Activated CD4-positive, alpha-beta T cell treated with anti-CD3 and anti-CD28 coated beads for 24 hours (primary cell): ENCODE measurements at places on chromosomes 5 and 9.

DNA sequence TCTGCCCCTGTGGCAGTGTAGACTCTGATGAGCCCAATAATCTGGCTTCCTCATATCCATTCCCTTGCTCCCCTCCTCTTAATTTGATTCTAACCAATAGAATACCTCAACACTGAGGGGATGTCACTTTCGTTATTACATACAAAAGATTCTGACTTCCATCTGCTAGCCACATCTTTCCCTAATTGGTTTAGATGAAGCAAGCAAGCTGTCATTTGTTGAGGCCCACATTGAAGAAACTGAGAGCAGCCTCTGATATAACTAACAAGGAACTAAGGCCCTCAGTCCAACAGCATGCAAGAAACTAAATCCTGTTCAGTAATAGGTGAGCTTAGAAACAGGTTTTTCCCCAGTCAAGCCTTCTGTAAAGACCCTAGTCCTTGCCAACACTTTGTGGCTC, 5.8 kb downstream of the ADAMTS6 start:
- no peak for DNase-seq

- no peak for DNase-seq
Observed at GRCh38 chr5:36535859-36536615, 70.4 kb upstream of the SLC1A3 start.

GRCh38 chr9:34594177-34594576, 4.7 kb upstream of the CNTFR start:
- DNase-seq, result no peak

- DNase-seq, result no peak
Observed at GRCh38 chr5:62718324-62718723, 139.7 kb downstream of the LRRC70 start.

- DNase-seq, result no peak
Observed at GRCh38 chr5:164763206-164763605, 1257.8 kb downstream of the MAT2B start.

DNA sequence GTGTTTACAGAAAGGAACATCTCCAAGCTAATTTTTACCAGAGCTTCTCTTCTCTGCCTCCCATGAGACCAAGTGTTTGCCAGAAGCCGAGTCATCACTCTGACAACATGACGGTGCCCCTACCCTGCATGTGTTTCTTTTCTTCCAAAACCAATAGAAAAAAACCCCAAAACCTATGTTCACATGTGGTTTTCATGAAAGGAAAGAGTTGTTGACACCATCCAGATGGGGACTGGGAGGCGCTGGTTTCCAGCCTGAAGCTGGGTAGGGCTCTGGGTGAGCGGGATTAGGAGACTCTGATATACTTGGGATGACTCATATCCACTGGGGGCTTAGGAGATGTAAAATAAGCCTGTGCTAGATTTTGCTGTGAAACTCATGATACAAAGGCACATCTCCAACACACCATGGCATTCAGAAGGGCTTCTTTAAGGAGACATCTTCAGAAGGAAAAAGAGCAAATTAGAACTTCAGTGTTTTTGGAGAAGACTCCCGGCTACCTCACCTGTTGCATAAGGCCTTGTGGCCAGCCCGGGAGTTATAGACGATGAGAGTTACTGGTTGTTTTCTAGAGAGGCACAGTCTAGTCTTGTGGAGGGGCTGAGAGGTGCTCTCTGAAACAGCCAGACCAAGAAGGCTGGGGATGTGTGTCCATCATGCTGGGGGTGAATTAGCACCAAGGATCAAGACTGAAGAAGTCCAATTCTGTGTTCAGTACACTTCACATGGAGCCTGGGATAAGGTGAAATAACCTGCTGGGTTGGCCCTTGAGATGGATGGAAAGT, 108.9 kb upstream of the LHFPL2 start:
- no peak for DNase-seq

GRCh38 chr5:131682826-131683225, 47.8 kb upstream of the RAPGEF6 start:
- no peak for DNase-seq

- no peak for DNase-seq
Observed at GRCh38 chr9:2231829-2232228, 216.7 kb downstream of the SMARCA2 start.

DNA sequence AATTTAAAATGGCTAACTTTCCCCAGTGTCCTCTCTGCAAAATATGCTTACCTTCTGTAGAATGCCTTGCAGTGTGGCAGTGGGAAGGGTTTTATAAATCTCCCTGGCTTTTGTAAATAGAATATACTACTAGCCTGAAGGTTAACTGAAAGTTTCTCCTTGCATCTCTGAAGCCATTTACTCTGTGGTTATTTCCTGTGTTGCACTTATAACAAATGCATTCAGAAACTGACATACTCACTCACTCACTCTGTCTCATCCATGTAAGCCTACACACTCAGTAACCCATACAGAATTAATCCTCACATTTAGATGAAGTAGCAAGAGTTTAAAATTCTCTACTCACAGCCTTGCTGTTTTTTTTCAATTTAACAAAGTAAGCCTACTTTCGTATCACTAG, 87.1 kb upstream of the SH3GL2 start:
- no peak for DNase-seq
